ENCODE measurements at places on chromosomes 16 and 17.
A peak's percentile ranks its signal among the peaks of the same experiment; 100 is the strongest.

DNA sequence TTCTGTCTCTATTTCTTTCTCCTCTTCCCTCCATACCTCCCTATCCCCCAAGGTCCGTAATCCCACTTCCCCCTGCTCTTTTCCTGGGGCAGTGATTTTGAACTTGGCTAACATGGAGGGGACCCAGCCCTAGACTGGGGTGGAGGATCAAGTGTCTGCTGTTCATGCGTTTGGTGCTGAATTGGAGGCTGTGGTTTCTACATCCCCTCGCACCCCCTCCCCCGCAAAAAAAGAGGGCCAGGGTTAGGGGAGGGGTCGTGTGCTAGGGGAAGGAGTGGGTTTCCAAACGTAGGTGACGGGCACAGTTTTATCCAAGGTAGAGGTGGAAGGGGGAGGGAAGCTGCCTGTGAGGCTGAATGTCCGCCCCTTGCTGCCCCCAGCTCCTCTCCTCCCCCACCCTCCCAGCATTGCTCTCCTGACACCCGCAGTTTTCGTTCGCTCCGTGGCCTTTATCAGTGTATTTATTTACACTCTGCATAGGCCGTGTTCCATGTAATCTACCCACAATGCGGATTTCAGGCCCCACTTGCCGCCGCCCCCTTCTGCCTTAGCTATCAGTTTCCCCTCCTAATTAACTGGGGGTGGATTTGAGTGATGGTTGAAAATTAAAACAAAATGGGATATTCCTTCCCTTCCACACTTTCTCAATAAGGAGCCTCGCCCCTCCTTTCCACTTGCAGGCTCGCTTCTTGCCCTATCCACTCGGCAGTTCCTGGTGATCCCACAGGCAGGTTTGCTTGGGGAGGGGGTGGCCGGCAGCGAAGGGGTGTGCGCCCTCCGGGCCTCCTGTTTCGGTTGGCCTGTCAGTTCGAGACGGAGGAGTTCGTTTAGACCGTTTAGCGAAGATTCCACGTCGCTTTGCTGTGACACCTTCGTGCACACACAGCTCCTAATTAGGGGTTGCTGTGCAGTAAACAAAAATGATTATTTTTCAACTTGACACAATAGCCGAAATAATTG lies 2.0 kb downstream of the GNAO1 start:
- DNase-seq: no peak

DNA sequence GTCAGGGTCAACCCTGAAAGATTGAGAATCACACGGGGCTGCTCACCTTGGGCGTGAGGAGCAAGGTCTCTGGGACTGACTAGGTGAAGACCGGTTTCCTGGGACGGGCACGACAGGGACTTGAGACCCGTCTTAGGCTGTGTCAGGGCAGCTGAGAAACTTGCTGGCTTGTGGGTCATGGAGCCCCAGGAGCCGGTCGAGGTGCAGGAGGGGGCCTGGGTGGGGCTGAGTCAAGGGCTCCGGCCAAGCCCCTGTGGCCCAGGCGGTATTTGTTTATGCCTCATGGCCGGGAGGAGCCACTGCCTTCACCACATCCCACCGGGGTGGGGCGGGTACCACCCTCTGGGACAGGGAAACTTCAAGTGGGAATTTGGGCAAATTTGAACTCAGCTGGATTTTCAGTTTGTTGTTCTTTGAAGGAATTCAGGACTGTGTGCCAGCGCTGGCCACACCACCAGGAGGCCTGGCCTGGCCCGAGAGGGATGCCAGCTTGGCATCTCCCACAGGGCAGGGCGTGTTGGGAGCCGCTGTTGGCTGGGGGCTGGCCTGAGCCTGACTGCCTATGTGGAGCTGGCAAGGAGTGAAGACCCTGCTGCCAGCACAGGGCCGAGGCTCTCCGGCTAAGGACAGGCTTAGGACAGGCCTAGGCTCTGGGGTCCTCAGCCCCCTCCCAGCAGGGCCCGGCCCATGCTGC lies 116.1 kb downstream of the METRNL start:
- DNase-seq: no peak

GRCh38 chr16:3214904-3215600 lies 19.9 kb downstream of the ZNF200 start:
- peak; percentile 68 for DNase-seq

DNA sequence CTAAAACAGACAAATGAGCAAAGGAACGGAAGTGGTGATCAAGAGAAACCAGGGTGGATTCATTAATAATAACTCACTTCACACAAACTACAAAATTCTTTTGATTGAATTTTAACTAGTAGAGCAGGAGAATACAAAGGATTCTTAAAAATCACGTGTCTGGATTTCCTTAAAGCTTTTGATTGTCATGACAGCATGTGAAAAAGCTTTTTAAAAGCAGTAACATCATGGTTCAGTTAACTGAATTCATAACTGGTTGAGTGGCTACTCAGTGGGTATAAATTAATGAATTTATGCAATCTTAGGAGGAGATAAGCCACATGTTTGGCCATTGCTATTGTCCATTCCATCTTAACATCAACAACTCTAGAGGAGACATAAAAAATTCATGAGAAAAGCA lies 333.2 kb downstream of the SLC39A11 start:
- no peak for DNase-seq

GRCh38 chr17:27664606-27664965 lies 33.6 kb downstream of the LGALS9 start:
- no peak for DNase-seq

- no peak for DNase-seq
Observed at GRCh38 chr16:83720213-83720612, 87.6 kb upstream of the HSBP1 start.
